ENCODE measurements at places on chromosomes 2 and 18.

DNA sequence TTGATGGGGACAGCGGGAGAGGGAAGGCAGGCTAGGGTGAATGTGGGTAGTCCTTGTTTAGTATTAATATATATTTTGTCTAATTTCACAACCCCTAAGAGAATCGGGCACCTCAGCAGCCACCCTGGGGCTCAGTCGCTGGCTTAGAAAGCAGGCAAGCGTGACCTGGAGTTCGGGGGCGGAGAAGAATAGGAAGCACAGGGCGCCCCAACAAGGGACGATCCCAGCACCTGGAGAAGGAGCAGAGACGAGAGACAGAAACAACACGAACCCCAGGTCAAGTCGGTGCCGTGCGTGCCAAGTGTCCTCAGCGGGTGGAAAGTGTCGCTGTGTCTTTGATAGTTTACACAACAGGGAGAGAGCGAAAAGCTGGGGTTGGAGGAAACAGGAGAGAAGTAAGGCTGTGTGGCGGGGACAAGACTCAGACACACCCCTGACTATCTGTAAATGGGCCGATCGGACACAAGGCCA lies 95.4 kb downstream of the NFATC1 start:
- no peak for DNase-seq

- DNase-seq = no peak
These were observed 53.9 kb downstream of the MBP start for GRCh38 chr18:77078690-77079070.

GRCh38 chr2:234706086-234706485 lies 209.2 kb upstream of the ARL4C start:
- DNase-seq = no peak

GRCh38 chr18:28469946-28470345 lies 293.0 kb upstream of the CDH2 start:
- no peak for DNase-seq

DNA sequence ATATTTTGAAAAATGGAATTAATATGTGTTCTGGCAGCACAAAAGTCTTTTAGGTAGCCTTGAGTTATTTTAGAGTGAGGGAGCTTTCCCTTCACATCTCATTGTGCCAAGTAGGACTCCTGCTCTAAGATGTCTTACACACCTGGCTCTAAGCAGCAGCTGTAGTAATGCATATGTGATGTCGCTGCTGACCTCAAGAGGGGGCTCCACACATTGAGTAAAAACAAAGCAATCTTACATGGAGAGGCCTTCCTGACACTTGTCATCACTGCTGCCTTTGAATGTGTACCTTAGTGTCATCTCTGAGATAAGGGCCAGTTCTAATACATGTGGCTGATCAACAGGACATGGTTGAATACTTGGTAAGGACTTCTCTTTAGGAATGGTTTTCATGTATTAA lies 75.8 kb downstream of the ACTR3 start:
- no peak for DNase-seq

- DNase-seq = no peak
These were observed 39.8 kb upstream of the PARD3B start for GRCh38 chr2:204505488-204505887.

- DNase-seq = no peak
These were observed 180.4 kb downstream of the MBD5 start for GRCh38 chr2:148201075-148202004.

DNA sequence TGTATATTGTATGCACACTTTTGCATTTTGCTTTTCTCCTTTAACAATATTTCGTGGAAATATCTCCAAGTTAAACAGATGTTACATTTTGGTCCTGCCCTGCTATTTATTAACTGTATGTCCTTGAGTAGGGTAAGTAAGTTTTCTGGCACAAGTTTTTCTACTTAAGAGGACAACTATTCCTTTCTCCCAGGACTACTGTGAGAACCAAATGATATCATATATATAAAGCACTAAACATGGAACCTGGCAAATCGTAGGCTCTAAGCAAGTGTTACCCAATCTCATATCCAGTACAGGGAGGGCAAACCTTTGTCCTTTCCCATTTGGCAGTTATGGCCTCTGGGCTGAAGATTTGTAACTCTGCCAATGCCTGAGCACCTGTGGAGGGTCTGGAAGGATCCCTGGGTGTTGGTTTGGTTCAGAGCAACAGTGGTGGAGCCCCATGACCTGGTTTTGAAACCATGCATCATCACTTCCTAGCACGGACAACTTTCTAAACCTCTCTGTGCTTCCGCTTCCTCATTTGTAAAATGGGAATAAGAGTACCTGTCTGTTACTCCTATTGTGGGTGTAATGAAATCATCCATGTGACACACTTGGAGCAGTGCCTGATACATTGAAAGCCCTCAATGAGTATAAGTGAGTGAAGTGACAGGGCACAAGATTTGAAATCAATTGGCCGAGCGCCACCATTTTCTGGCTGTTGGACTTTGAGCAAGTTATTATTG lies 28.3 kb upstream of the ICOS start:
- DNase-seq = no peak

DNA sequence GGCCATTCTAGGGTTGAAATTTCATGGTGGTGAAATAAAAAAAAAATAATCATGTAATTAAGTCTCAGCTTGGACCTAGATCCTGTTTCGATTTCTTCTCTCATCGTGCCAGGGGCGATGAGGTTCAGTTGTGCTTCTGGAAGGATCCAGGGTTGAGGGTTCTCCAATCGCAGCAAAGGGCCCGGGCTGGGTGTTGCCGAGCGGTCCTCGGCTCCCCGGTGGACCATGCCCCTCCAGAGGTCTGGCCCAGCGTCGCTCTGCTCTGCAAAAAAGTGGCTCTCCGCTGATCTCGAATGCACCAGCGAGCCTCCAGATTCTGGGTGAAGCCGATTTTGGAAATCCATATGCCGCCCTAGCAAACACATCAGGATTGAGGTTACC lies 39.0 kb downstream of the EN1 start:
- no peak for DNase-seq

- no peak for DNase-seq
These were observed 618 bp upstream of the CHN1 start for GRCh38 chr2:175005733-175006264.

DNA sequence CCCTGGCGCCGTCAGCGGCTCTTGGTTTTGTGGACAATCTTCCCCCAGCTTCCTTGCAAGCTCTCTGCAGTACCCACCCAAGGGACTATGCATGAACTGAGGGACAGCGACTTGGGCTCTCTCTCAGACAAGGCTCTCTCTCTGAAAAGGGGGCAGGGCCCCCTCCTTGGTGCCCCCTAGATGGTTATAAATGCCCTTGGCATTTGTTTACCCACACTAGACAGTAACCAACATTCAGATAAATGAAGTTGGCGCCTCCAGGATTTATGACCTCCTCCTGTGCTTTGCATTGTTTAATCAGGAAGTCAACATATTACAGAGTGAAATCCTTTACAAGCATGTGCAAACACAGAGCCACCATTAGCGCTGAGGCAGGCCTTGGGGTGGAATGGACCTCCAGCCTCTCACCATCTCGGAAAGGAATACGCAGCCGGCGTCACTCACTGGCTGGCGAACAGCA lies 547.4 kb upstream of the ID2 start:
- no peak for DNase-seq

DNA sequence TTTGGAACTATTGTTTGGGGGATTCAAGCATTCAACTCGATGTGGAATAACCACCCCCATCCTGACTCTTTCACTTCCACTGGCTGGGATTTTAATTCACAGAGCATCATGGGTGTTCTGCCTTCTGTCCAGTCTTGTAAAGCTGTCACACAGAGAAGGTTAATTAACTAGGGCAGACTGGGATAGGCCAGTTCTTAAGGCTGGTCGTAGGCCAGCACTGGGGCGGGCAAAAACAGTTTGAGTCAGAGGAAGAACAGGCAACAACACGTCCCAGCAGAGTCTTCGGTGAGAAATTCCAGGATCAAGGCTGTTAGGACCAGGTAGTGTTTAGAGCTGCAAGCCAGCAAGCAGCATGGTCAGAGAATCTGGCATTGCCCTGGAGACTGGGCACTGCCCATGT lies 4.0 kb upstream of the RNF152 start:
- no peak for DNase-seq

- no peak for DNase-seq
These were observed 6.2 kb upstream of the MCM6 start for GRCh38 chr2:135882415-135882814.

- DNase-seq = no peak
These were observed 5.5 kb upstream of the ARL4C start for GRCh38 chr2:234502285-234502918.
